Left ventricle myocardium superior (tissue), 1 donor: ENCODE measurements at places on chromosomes 16 and 17.

- DNase-seq = no peak
Observed at GRCh38 chr17:43856141-43856540, 9.2 kb downstream of the CD300LG start.

DNA sequence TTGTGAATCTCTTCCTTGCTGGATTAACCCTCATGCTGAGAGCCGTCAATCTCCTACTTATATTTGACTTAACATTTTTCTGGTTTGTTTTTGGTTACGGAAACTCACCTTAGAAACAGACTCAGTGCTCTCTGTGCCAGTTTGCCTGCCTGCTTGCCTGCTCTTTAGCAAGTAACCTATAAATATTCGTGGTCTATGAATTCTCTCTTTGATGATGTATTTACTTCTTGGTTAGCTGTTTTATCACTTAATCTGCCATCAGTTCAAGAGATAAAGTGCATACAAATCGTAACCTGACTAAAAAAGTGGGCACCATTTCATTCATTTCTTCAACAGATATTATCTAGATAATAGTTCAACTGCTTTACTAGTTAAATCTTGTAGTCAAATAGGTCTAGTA lies 26.7 kb downstream of the CYB5B start:
- no peak for DNase-seq

- no peak for DNase-seq
Observed at GRCh38 chr16:80739523-80739922, 64.9 kb downstream of the CDYL2 start.

DNA sequence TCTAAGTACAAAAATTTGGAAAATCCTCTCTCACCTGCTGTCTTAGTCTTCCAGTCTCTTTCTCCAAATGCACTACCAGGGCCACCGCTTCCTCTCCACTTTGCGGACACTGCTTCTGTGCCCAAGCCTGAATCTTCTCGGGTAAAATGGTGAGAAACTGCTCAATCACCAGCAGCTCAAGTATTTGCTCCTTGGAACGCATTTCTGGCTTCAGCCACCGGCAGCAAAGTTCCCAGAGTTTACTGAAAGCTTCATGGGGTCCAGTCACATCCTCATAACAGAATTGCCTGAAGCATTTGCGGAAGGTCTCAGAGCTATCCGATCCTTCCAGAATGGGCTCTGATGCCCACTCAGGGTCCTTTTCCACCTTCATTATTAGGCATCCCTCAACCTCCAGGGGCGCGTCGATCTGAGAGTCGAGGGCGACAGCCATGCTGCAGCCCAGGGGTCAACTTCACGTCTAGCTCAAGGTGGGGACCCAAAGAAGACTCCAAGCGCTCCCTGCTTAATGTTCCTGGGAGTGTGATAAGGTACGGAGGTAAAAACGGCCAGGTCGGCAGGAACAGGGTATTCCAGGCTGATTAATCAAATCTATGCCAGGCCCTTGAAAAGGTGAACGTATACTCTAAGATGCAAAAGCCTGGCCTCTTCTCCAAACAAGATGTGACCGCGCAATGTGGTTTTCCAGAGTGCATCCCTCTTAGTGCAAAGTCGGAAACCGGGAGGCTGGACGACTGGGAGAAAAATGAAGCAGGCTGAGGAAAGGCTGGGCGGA lies 763 bp downstream of the ZKSCAN2 start:
- no peak for DNase-seq

GRCh38 chr16:69490707-69491324 lies 66.4 kb downstream of the CYB5B start:
- no peak for DNase-seq
